IMR-90 (cell line): ENCODE measurements at places on chromosomes 11 and 22. TPM values are rescaled to one million over a fixed set of nuclear protein-coding genes. Genes with fewer than 3 reads are reported as not detected.

Gene PSMD13
- 177 and 185 TPM in 2 replicates for polyA plus RNA-seq

Gene ZC3H7B
- polyA plus RNA-seq: 72.3 and 81.6 TPM in 2 replicates

Gene TAF10
- 132 and 180 TPM in 2 replicates for polyA plus RNA-seq

- no peak for DNase-seq
These were observed 23.2 kb upstream of the LRRC55 start for GRCh38 chr11:57158599-57158998.

Gene LRRC4C
- 0.03 and 0.04 TPM in 2 replicates for polyA plus RNA-seq

- no peak for DNase-seq
These were observed 15.2 kb upstream of the P4HA3 start for GRCh38 chr11:74326665-74327064.

- DNase-seq: peak; percentile 57
These were observed 321.1 kb downstream of the AASDHPPT start for GRCh38 chr11:106398502-106399075.

Gene KDM4E
- not detected in 2 replicates for polyA plus RNA-seq

DNA sequence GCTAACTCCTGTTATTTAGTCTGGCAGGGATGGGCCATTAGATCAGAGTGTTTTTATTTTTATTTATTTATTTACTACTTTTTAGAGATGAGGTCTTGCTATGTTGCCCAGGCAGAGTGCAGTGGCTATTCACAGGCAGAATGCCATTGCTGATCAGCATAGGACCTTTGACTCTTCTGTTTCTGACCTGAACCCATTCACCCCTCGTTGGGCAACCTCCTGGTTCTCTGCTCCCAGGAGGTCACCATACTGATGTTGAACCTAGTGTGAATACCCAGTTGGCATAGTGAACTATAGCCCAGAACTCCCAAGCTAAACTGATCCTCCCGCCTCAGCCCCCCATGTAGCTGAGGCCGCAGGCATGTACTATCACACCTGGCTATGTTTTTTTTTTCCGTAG, 16.5 kb upstream of the CECR2 start:
- no peak for DNase-seq

- no peak for DNase-seq
These were observed 4.7 kb downstream of the LRRC10B start for GRCh38 chr11:61513143-61513765.

- peak; percentile 41 for DNase-seq
These were observed at the start of gene GUCD1 for GRCh38 chr22:24554313-24555164. Gene GUCD1, minus strand, starts transcription at chr22:24555138. Its CDS starts 147 bp downstream, at chr22:24554991.

DNA sequence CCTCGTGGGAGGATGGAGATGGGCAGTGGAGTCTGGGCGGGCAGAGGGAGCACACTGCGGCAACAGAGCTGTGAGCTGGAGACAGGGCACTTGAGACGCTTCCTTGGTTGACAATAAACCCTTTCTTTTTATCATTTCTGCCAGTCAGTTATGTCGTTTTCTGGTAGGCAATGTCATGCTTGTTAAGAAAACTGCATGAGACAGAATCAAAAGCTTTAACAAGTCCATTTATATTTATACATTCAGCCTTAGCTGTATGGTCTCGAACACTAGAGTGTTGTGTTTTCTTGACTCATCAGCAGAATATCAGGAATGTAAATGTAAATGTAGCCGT, 31.9 kb downstream of the PPFIA1 start:
- peak; percentile 41 for DNase-seq

GRCh38 chr11:111259896-111260295, 14.4 kb downstream of the POU2AF2 start:
- DNase-seq: peak; percentile 3

Gene OR4D9
- not detected in 2 replicates for polyA plus RNA-seq

Gene MMP7
- not detected in 2 replicates for polyA plus RNA-seq

GRCh38 chr11:93234602-93235207, 36.9 kb upstream of the SLC36A4 start:
- peak; percentile 76 for DNase-seq

DNA sequence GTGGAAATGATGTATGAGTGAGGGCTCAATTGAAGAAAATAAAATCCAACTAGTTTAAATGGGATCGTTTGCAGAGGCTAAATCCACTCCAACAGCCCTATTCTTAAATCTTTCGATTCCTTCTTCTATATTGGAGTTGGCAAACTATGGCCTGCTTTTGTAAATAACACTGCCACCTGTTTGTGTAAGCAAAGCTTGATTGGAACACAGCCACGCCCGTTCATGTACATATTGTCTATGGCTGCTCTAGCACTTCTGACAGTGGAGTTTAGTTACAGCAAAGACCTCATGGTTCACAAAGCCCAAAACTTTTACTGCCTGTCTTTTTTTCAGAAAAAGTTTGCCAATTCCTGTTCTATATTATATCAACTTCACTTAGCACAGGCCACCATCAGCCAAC, 40.6 kb upstream of the RCN1 start:
- no peak for DNase-seq

- no peak for DNase-seq
These were observed 2.3 kb downstream of the PRR33 start for GRCh38 chr11:1889224-1889930.

Gene GRAP2
- 0.32 TPM in 1 of 2 replicates, not detected in the other for polyA plus RNA-seq

Gene CYTH4
- polyA plus RNA-seq: 0.55 and 0.85 TPM in 2 replicates

Gene GTPBP1
- polyA plus RNA-seq: 24.9 and 29.5 TPM in 2 replicates

- no peak for DNase-seq
These were observed 56.4 kb upstream of the SYN3 start for GRCh38 chr22:33114565-33114964.

- no peak for DNase-seq
These were observed 84.0 kb upstream of the PITPNB start for GRCh38 chr22:28002863-28003565.

GRCh38 chr11:11985954-11986949, 22.2 kb downstream of the DKK3 start:
- no peak for DNase-seq
